ENCODE measurements at places on chromosomes 2 and 18. TPM values are rescaled to one million over a fixed set of nuclear protein-coding genes. Genes with fewer than 3 reads are reported as not detected.

DNA sequence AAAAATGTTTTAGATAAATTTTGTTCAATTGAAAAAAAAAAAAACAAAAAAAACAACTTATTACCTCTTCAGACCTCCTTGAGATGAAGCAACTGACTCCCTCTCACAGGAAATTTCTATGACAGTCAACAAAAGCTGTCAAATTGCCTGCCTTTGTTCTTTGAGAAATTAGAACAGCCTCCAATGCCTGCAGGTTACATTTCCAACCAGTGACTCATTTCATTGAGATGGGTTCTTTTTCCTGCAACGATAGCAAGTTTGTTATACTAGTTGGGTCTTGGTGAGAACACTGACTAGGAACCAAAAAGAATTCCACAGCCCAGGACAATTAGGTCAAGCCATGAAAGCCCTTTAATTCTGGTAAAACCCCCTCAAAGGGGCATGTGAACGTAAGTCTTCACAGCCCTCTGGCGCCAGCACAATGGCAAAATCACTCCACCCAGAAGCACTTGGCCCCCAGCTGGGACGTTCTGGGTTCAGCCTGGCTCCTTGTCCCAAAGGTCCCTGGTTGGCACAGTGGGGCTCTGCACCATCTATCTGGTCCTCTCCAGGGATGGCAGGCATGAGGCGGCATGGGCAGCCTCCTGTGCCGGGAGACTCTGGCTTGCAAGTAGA lies 87.0 kb downstream of the SPP2 start:
- no peaks in the 10 kb centered on the region for H3K36me3 ChIP-seq
- no peak overlapping the region for H3K4me3 ChIP-seq
- H3K27me3 ChIP-seq: no peaks in the 10 kb centered on the region
- no peak overlapping the region for H3K27ac ChIP-seq

DNA sequence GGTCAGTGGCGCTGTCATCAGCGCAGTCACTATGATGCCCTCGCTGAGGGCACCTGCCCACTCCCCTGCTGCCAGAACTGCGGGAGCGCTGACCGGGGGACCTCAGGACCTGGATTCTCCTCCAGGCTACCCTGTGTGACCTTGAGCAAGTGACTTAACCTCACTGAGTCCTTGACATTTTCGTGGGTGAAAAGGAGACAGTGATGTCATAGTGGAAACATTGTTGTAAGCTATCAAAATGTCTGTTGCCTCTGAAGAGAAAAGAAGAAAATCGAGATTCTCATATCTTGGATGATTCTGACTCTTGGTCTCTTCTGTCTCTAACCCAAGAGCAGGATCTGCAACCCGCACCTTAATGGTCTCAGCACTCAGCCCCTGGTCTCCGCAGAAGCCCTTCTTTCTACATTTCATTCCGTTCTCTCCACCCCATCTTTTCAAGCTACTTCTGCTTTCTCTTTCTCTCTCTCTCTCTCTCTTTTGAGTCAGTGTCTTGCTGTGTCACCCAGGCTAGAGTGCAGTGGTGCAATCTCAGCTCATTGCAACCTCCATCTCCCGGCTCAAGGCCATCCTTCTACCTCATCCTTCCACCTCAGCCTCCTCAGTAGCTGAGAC lies 978 bp upstream of the TUBA4A start:
- peaks cover 7% of the 10 kb centered on the region for H3K36me3 ChIP-seq
- peaks cover 35% of the 10 kb centered on the region for H3K4me1 ChIP-seq
- H3K27ac ChIP-seq: no peak overlapping the region
- peaks cover 66% of the 10 kb centered on the region for H3K27me3 ChIP-seq
- no peak overlapping the region for H3K4me3 ChIP-seq
- no peak for DNase-seq

DNA sequence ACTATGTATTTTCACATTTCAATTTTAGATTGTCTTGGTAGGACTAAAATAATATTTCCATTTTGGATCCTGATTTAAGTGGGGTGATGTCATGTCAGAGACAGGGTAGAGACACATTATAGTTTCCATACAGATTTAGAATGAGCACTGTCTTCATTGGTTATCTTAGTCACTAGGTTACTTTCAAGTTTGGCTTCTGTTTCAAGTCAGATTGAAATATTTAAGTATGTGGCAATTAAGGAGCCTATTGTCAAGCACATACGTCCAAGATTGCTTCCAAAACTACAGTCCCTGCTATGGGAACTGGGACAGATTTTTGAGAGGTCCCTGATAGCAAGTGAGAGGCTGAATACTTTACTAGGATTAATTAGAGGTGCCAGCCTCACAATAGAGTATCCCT lies 89.2 kb upstream of the FAM117B start:
- DNase-seq: no peak
- no peak overlapping the region for H3K27ac ChIP-seq
- peaks cover 8% of the 10 kb centered on the region for H3K36me3 ChIP-seq
- no peaks in the 10 kb centered on the region for H3K4me1 ChIP-seq
- H3K4me3 ChIP-seq: no peak overlapping the region

GRCh38 chr2:181614874-181615638 lies 41.8 kb downstream of the CERKL start:
- no peaks in the 10 kb centered on the region for H3K27me3 ChIP-seq
- no peak overlapping the region for H3K27ac ChIP-seq
- no peak overlapping the region for H3K4me3 ChIP-seq

DNA sequence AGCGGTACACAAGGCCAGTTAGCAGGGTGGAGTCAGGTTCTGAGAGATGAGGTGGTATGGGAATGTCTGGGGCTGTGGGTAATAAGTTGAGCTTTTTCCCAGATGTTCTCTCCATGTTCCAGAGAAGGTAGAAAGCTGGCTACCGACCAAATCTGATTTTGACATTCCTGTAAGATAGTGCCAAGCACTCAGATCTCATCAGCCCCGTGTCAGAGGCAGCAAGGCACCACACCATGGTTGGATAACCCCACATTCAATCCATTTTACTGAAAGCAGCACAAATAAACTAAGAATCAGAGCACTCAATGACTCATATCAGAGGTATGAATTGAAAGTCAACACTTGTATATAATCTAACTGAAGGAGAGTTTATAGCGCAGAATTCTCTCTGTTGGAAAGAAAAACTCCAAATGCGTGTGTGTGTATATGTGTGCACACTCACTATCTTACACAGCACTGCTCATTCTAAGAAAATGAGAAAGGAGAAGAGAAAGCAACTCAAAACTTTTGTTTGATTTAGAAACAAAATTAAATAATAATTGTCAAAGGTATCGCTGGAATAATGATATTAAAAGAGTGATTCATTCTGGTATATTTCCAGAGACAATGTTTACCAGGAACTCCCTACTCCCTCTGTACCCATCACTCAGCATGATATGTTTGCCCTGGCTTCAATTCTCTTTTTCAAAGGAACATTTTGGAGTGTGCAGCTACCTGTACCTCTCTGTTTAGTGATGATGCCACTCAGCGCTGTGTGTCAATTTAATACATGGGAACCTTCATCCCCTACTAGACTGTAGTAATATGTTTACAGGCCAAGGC lies 375.1 kb upstream of the ID2 start:
- H3K27me3 ChIP-seq: no peaks in the 10 kb centered on the region
- H3K27ac ChIP-seq: no peak overlapping the region
- no peak overlapping the region for H3K4me3 ChIP-seq
- no peaks in the 10 kb centered on the region for H3K4me1 ChIP-seq
- H3K36me3 ChIP-seq: no peaks in the 10 kb centered on the region
- DNase-seq: no peak

DNA sequence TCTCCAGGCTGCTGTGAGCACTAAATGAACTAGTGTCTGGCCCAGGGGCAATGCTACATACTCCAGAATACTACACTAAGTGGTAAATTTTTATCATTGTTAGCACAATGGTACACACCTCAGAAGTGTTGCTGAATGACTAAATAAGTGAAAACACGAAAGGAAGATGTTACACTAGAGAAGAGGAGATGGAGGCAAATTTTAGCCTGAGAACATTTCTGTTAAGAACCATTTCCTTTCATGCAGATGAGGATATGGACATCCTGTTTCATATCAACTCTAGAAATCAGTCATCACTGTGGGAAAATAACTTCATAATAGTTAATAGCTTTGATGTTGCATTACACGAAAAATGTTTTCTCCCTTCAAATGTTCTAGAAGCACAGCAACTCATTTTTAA lies 117.6 kb upstream of the STK17B start:
- no peaks in the 10 kb centered on the region for H3K4me1 ChIP-seq
- no peak overlapping the region for H3K27ac ChIP-seq
- H3K4me3 ChIP-seq: no peak overlapping the region

- DNase-seq: no peak
- H3K27ac ChIP-seq: no peak overlapping the region
- no peaks in the 10 kb centered on the region for H3K4me1 ChIP-seq
- no peak overlapping the region for H3K4me3 ChIP-seq
These were observed 136.4 kb downstream of the THSD7B start for GRCh38 chr2:136901732-136902131.

- H3K36me3 ChIP-seq: no peaks in the 10 kb centered on the region
- no peak for DNase-seq
- no peak overlapping the region for H3K4me3 ChIP-seq
- no peaks in the 10 kb centered on the region for H3K27me3 ChIP-seq
These were observed 46.5 kb downstream of the TRAK2 start for GRCh38 chr2:201404699-201405280.

GRCh38 chr2:148730085-148730484 lies 85.5 kb downstream of the EPC2 start:
- H3K36me3 ChIP-seq: no peaks in the 10 kb centered on the region
- H3K27ac ChIP-seq: no peak overlapping the region
- no peaks in the 10 kb centered on the region for H3K4me1 ChIP-seq
- no peak overlapping the region for H3K4me3 ChIP-seq

- no peak for DNase-seq
- no peaks in the 10 kb centered on the region for H3K27me3 ChIP-seq
- H3K4me3 ChIP-seq: no peak overlapping the region
- H3K36me3 ChIP-seq: no peaks in the 10 kb centered on the region
- no peak overlapping the region for H3K27ac ChIP-seq
- peaks cover 28% of the 10 kb centered on the region for H3K4me1 ChIP-seq
These were observed 87.3 kb upstream of the OTOS start for GRCh38 chr2:240227538-240228428.

- H3K36me3 ChIP-seq: peaks cover 5% of the 10 kb centered on the region
- H3K4me3 ChIP-seq: no peak overlapping the region
- H3K27me3 ChIP-seq: no peaks in the 10 kb centered on the region
These were observed 121.3 kb downstream of the AGAP1 start for GRCh38 chr2:235614900-235615712.

DNA sequence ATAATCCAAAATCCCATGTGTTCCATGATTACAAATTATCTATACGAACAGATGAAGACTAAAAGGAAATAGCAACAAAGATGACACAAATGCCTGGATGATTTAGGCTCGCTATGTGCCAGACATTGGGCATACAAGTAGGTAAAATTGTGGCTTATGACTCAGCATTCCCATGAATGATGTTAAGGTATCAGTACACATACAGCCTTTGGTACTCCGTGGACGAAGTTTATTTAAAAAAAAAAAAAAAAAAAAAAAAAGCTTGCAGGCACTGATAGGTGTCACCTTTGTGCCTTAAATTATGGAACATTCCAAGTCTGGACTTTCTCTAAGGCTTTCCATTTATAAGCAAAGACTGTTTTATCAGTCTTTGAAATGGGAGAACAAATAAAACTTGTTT lies 2.7 kb downstream of the CHAC2 start:
- H3K36me3 ChIP-seq: peaks cover 3% of the 10 kb centered on the region
- no peaks in the 10 kb centered on the region for H3K4me1 ChIP-seq

The KLHL14 gene
- 2.9 TPM for total RNA-seq

The DNAH6 gene
- total RNA-seq: 5.5 TPM

The NMUR1 gene
- total RNA-seq: 0.39 TPM

The SKOR2 gene
- total RNA-seq: 0.55 TPM

The PHLPP1 gene
- 31.9 TPM for total RNA-seq

Measured in spinal cord (tissue), 10 donors.